Stimulated activated CD8-positive, alpha-beta memory T cell treated with anti-CD3 and anti-CD28 coated beads, Interleukin-4, amount 100 ng/mL, for 4 hours (primary cell): ENCODE measurements at places on chromosomes 1 and 21.

DNA sequence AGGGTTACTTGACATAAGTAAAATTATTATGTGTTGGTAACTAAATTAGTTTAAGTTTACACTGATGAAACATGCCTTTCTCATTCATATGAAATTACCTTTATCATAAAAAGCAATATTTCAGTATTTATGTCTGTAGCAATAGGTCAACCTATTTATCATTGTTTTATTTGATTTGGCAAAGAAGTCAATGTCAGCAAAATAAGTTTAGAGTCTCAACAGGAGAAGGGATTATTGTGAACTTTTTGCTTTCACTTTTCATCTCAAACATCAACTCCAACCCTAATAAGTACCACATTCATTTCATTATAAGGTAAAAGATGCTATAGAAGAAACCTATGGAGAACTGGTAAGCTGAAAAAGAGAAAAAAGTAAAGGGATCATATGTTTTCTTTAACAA is 1015.4 kb upstream of the ADGRL4 start:
- no peak for DNase-seq

DNA sequence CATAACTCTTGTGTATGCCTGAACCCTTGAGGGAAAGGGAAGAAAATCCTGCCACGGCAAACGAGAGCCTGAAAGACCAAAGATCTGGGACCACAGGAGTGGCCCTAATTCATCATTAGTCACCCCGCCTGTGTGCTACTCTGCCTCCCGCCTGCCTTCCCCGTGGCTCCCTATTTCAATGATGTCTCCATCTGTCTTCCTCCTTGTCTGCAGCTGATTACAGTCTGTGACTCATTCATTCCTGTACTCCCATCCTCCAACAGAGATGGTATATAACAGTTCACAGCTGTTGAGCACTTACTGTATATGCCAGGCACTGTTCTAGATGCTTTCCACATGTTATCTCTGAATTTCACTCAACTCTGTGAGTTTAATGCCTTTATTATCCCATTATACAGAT is 96.6 kb downstream of the SEC16B start:
- no peak for DNase-seq

- DNase-seq, result no peak
Measured at GRCh38 chr1:22731924-22732720, 21.5 kb downstream of the EPHB2 start.

- no peak for DNase-seq
Measured at GRCh38 chr1:197150336-197151005, 4.0 kb upstream of the ASPM start.

GRCh38 chr1:44151332-44151731 is 9.9 kb upstream of the KLF18 start:
- DNase-seq, result no peak

DNA sequence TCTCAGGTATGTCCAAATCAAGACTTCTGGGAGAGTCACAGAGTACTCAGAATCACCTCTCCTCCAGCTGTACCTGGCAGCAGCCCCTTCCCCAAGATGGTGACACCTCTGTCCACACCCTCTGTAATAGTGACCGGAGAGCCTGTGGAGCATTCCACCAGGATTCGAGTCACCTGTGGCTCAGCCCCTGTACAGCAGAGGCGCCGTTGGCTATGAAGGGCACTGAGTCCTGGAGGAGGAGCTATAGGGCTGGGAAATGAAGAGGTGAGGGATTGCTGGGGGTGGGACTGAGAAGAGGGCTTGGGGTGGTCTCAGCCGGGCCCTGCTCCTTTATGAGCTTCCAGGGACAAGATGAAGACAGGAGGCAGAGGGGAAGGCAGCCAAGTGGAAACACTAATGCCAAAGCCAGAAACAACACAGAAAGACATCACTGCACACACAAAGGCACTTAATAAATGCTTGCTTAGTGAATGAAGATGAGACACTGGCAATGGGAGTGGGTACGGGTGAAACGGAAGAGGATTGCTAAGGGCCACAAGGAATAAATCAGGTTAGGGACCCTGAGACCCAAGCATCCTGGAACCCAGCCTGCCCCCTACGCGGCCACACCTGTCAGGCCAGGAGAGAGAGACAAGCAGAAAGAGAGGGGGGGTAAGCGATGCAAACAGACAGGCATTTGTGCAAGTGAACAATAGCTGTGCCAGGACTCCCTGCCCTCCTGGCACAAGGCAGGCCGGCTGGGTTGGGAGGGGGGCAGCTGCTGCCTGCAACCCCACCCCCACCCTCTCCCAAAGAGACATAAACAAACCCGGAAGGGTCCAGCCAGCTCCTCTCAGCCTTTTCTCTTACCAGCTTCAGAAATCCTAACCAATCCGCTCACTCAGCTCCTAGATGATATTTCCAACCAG is 3.9 kb downstream of the ARHGEF2 start:
- no peak for DNase-seq

- DNase-seq, result no peak
Measured at GRCh38 chr1:240280560-240281322, 189.1 kb downstream of the FMN2 start.

DNA sequence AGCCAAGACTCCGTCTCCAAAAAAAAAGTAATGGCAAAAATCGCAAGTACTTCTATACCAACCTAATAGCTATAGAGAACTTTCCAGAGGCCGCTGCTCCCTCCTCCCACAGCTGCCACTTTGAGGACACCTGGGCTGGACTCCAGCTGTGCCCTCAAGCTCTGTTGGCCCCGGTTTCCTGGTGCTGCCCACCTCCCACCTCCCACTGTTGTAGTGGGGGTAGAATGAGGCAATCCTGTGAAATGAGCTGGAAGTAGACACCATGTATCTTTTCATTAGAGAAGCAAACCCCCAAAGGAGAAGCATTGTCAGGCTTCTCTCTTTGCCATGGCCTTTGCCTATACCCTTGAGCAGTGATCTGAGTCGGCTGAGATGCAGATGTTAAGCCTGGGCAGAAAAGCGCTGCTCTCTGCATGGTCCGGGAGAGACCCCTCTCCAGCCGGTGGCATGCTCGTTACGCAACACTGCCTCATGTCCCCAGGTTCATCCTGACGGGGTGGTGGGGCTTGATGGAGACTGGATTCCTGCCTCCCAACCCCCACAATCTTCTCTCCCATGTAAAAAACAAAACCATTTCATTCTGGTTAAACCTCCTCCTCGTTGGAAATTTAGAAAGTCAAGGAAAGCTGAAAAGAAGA is 39.7 kb downstream of the SIM2 start:
- no peak for DNase-seq

GRCh38 chr1:212977781-212978645 is 27.7 kb downstream of the VASH2 start:
- DNase-seq, result no peak

- no peak for DNase-seq
Measured at GRCh38 chr21:39955326-39955725, 88.1 kb downstream of the PCP4 start.

DNA sequence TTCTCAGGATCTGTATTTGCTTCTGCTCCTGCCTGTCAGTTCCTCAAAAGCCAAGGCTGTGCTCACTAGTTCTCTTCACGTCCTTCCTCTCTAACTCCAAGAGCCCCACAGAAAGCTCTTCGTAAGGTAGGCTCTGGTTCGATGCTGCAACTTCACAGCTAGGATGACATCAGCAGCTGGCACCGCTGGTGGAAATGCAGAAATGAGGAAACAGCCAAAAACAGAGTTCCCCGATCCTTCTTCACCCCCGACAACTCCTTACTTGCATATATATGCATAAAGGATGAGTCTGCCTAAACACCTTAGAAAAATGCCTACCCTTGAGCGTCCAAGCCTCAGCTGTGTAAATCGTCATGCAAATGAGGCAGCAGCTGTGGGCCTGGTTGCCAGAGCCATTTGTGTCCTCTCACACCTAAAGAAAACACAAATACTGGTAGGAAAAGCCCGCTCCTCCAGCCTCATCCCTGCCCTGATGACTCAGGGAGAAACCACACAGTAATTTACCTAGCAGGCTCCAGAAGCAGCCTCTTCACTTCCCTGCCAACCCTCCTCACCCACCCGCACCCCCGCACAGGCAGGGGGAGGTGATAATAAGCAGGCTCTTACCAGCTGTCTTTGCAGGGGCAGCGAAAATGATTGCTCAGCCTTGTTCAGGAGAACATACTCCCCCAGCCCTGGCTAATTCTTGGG is 28.2 kb downstream of the BATF3 start:
- no peak for DNase-seq

DNA sequence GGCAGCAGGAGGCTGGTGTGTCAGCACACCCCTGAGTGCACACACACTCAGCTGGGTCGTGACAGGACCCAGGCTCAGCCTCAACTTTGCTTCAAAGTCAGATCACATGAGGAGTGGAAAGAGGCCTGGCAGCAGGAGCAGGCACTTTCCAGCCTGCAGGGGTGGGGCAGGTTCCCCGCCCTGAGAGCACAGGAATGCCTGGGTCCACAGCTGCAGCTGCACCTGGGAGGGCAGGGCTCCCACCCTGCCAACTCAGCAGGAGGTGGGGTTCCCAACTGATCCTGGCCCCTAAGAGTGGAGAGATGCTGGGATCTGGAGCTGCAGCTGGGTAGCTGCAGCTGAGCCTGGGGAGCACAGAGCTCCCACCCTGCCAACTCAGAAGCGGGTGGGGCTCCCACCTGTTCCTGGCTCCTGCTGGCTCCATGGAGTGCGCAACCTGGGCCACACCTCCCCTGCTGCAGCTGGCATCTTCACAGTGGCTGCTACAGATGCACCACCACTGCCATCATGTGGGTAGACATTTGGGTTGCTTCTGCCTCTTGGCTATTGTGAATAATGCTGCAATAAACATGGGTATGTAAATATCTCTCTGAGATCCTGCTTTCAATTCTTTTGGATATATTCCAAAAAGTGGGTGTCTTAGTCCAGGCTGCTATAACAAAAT is 415.4 kb downstream of the TTLL7 start:
- DNase-seq, result no peak

DNA sequence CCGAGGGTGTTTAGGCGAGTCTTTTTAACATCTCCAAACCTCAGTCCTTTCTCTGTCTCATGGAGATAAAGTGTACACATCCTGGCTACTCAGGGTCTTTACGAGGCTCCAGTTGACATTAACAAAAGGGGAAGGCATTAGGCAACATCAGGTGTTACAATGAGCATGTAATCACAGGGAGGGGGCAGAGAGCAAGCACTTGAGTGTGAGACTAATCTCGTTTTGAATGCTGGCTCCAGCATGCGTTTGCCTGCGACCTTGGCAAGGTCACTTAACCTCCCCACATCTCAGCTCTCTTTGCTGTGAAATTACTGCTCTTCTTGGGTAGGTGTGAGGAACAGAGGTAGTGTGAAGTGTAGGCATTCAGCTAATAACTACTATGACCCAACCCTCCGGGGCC is 3.1 kb downstream of the TNNT2 start:
- DNase-seq, result no peak

DNA sequence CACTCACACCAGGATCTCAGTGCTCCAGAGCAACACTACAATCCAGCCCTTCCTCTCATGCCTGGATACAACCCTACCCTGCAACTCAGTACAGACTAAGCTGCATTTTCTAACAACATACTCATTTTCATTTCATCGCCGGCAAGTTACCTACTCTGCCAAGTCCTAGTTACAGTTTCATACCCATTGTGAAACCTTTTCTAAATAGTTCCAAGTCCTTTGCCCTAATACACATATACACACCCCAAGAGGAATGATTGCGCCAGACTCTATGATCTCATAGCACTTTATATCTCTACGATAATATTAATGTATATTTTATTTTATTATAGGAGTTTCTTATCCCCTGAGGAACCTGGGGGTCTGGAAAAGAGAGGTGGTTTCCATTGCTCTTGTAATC is 122.4 kb downstream of the LMX1A start:
- DNase-seq, result no peak

GRCh38 chr1:111600886-111601386 is 18.7 kb upstream of the RAP1A start:
- DNase-seq, result no peak

- no peak for DNase-seq
Measured at GRCh38 chr1:184162281-184162680, 110.8 kb downstream of the TSEN15 start.

DNA sequence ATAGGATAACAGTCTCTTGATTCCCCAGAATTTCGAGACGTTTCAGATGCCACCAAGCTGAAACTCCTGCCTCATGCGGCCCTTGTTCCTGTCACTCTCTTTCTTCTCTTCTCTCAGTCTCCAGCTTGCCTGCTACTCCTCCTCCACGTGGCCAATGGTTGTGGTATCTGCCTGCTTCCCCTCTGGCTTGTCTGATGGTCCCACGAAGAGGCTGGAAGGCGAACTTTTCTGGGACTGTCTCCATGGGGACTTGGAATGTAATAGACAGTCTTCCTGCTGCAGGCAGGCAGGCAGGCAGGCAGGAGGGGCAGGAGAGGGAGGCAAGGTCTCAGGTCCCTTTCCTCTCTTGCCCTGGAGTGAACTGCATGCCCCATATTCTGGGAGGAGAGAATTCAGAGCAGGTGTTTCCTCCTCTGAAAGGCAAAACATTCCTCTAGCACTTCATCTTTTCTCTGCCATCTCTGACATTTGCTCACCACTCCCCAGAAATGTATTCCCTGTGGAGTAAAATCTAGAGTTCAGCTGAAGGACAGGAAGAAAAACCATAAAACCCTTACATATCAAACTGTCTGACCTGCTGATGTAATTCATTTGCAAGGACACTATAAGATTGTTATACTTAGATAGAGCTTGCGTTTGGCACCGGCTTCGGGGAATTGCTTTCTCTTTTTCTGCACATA is 64.1 kb upstream of the GNG12 start:
- no peak for DNase-seq

- no peak for DNase-seq
Measured at GRCh38 chr1:97364086-97364485, 556.7 kb downstream of the DPYD start.

DNA sequence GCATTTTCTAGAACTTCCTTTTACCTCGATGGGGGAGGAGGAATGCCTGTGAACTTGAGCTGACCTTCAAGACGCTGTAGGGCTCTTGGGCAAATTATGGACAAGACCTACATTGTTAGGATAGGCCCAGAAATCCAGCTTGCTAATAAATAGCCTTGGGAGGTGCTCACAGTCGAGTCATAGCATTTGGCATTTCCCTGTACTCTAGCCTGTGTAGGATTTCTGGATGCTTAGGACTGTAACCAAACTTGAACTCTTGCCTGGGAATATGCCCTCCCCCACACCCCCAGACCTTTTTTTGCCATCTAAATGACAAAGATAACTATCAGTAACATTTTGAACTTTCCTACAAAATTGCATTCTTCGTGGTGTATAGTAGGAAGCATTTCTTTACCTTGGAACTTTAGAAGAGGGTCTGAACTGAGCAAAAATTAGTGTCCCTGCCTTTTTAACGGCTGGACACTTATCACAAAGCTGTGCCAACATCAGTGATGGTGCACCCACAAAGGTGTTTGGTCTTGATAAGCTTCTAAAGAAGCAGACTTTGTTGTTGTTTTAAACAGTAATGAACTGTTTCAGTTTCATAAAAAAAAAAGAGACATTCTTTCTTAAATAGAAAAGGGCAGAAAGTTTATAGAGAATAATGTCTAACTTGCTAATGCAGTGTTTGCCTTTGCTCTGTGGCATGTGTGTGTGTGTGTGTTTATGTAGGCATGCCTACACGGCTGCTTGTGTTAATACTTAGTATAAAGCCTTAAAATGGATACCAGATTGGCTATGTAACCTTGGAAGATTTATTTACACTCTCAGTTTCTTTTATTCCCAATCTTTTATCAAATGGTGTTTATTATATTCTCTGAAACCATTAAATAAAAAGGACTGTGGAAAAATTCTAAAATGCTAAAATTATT is 88.2 kb downstream of the NFIA start:
- no peak for DNase-seq

- no peak for DNase-seq
Measured at GRCh38 chr1:54859700-54860391, 27.1 kb downstream of the DHCR24 start.

- no peak for DNase-seq
Measured at GRCh38 chr1:154342132-154342531, 16.8 kb downstream of the ATP8B2 start.
